ENCODE measurements at places on chromosomes 2 and 18.

DNA sequence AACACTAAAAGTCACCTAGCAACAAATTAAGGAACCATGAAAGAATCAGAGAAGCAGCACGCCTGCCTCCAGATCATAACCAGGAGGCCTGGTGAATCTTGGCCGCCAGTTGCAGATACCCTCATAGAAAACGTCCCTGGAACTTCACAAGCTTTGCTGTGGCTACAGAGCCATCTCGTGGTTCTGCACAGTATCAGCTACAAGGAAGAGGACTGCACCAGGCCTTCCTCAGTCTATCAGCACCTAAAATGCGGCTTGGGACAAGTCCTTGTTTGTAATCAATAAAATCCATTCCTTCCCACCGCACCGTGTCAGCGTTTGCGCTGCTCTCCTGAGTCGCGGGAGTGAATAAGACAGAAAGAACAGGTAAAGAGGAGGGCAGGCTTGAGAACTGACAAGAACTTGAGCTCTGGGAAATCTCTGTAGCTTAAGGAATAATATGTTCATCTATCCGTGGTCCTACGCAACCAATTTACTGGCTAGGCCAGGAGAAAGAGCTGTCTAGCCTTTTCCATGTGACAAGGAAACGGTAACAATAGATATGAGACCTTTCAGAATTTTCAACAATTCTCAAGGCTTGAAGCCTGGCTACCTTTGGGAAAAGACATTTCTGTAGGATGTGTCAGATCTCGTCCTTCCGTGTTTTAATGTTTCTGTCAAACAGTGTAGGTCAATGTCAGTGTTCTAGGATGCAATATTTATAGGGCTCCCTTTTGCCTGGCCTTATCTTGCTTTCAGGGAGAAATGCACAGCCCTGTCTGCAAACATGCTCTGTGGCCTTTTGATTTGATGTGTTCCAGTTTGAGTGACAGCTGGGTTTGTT is 128.5 kb upstream of the RAB12 start:
- H3K27ac ChIP-seq: no peak overlapping the region
- no peak overlapping the region for H3K4me3 ChIP-seq
- H3K36me3 ChIP-seq: no peaks in the 10 kb centered on the region

GRCh38 chr18:78733762-78734613 is 245.6 kb upstream of the SALL3 start:
- H3K27ac ChIP-seq: no peak overlapping the region
- no peaks in the 10 kb centered on the region for H3K27me3 ChIP-seq
- no peaks in the 10 kb centered on the region for H3K36me3 ChIP-seq
- no peak overlapping the region for H3K4me3 ChIP-seq
- H3K4me1 ChIP-seq: no peaks in the 10 kb centered on the region

GRCh38 chr2:166628478-166629136 is 134.6 kb upstream of the SCN7A start:
- H3K36me3 ChIP-seq: no peaks in the 10 kb centered on the region
- no peaks in the 10 kb centered on the region for H3K27me3 ChIP-seq
- H3K4me1 ChIP-seq: no peaks in the 10 kb centered on the region
- DNase-seq: peak; percentile 40
- no peak overlapping the region for H3K4me3 ChIP-seq

- no peak overlapping the region for H3K4me3 ChIP-seq
- no peak for DNase-seq
- H3K36me3 ChIP-seq: no peaks in the 10 kb centered on the region
- H3K4me1 ChIP-seq: peaks cover 4% of the 10 kb centered on the region
Measured at GRCh38 chr18:72542342-72542741, 1.8 kb downstream of the CBLN2 start.

GRCh38 chr2:79771493-79771892 is 258.6 kb downstream of the CTNNA2 start:
- no peak for DNase-seq
- H3K4me1 ChIP-seq: no peaks in the 10 kb centered on the region
- H3K27ac ChIP-seq: no peak overlapping the region
- no peaks in the 10 kb centered on the region for H3K36me3 ChIP-seq
- no peaks in the 10 kb centered on the region for H3K27me3 ChIP-seq

DNA sequence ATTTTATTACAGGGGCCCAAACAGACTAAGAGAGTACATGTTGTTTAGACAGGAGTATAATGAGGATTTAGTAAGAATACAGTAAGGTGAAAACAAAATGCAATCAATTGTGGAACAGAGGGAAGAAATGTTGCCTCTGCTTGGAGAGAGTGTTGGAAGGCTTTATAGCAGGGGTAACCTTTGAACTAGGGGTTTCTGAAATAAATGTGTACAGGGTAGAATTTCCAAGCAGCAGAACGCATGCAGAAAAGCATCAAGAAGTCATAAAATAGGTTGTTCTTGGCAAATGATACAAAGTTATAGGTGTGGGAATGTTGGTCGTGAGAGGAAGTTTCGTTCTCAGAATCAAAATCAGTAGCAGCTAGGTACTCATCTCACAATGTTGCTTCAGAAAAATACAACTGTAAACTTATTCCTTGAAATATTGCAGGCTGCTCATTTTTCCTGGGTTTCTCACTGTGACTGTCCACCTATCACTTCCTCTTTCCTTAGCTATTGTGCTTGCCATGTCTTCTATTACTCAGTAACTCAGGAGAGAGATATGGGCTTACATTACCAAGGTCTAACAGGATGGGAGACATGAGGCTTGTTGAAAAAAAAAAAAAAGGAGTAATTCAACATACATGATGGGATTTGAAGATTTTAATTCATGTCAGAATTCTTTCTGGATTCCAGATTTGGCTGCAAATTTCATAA is 17.1 kb upstream of the HNMT start:
- H3K27me3 ChIP-seq: no peaks in the 10 kb centered on the region
- no peak for DNase-seq

- no peaks in the 10 kb centered on the region for H3K27me3 ChIP-seq
- H3K4me3 ChIP-seq: no peak overlapping the region
- no peaks in the 10 kb centered on the region for H3K36me3 ChIP-seq
- no peak for DNase-seq
- H3K27ac ChIP-seq: no peak overlapping the region
Measured at GRCh38 chr2:164887434-164888144, 46.0 kb upstream of the COBLL1 start.

DNA sequence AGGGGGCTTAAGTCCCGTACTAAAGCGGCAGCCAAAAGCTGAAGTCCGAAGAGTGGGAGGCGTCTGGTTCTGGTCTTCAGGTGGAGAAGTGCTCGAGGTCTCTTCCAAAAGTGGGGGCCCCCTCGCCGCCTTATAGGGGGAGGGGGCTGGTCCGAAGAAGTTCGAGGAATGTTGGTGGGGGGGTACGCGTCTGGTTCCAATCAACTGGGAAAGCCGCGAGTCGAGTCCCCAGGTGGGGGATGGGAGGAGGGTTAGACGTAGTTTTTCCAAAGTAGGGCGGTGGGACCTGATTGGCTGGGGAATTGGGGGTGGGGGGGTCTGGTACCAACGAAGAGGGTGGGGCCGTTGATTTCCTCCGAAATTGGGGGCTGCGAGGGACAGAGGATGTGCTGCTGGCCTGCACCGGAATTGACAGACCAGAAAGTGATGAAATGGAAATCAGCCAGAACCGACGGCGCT is 594 bp downstream of the ITM2C start:
- H3K27ac ChIP-seq: peak overlapping the region; percentile 13
- peaks cover 19% of the 10 kb centered on the region for H3K27me3 ChIP-seq
- no peaks in the 10 kb centered on the region for H3K36me3 ChIP-seq
- DNase-seq: no peak

- DNase-seq: no peak
- no peaks in the 10 kb centered on the region for H3K36me3 ChIP-seq
- H3K4me1 ChIP-seq: no peaks in the 10 kb centered on the region
- H3K27ac ChIP-seq: no peak overlapping the region
- H3K27me3 ChIP-seq: no peaks in the 10 kb centered on the region
Measured at GRCh38 chr18:59540780-59541179, 156.4 kb downstream of the CCBE1 start.
